ENCODE measurements at places on chromosomes 11 and 22. TPM values are rescaled to one million over a fixed set of nuclear protein-coding genes. Genes with fewer than 3 reads are reported as not detected.

The ELP4 gene
- 24.6 TPM for total RNA-seq

DNA sequence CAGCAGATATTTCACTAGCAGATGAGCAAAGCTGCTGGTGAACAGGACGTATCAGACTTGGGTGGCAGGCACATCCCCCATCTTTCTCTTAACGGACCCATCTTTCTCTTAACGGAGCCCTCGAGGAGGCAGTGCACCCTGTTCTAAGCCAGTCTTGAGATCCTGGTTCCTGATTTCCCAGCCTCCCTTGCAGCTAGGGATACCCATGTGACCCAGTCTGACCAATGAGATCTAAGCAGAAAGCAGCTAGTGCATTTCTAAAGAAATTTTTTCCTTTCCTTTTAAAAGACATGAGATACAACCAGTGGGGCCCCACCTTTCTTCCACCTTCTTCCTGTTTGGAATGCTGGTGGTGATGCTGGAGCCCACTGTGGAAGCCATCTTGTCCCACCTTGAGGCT, 13.6 kb upstream of the ELFN2 start:
- peaks cover 17% of the 10 kb centered on the region for H3K27me3 ChIP-seq
- DNase-seq = no peak
- H3K4me1 ChIP-seq = no peaks in the 10 kb centered on the region
- no peak overlapping the region for H3K4me3 ChIP-seq
- no peak overlapping the region for H3K27ac ChIP-seq

GRCh38 chr11:115930886-115931547, 426.8 kb upstream of the CADM1 start:
- H3K36me3 ChIP-seq = no peaks in the 10 kb centered on the region
- no peaks in the 10 kb centered on the region for H3K4me1 ChIP-seq
- no peak overlapping the region for H3K27ac ChIP-seq
- H3K27me3 ChIP-seq = no peaks in the 10 kb centered on the region
- no peak for DNase-seq
- H3K4me3 ChIP-seq = no peak overlapping the region

DNA sequence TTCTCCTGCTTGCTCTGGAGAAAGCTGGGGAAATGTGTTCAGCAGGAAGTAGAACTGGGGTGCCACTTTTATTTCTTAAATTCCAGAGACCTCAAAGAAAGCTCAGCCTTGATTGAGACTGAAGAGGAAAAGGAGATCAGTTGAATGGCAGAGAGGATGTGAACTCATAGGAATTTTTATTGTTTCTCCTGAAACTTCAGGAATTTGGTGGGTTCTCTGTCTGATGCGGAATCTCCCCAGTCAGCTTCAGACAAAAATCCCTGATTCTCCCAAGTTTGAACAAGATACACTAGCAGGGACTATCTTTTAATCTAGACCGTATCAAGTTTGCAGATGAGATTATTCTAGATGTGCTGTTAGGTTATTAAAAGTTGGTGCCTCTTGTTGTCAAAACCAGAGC, 23.0 kb downstream of the EHF start:
- no peak for DNase-seq
- H3K27ac ChIP-seq = no peak overlapping the region
- no peaks in the 10 kb centered on the region for H3K27me3 ChIP-seq
- H3K4me3 ChIP-seq = no peak overlapping the region

Measured in breast epithelium (tissue), 4 donors.